ENCODE measurements at places on chromosomes 12 and 14.

DNA sequence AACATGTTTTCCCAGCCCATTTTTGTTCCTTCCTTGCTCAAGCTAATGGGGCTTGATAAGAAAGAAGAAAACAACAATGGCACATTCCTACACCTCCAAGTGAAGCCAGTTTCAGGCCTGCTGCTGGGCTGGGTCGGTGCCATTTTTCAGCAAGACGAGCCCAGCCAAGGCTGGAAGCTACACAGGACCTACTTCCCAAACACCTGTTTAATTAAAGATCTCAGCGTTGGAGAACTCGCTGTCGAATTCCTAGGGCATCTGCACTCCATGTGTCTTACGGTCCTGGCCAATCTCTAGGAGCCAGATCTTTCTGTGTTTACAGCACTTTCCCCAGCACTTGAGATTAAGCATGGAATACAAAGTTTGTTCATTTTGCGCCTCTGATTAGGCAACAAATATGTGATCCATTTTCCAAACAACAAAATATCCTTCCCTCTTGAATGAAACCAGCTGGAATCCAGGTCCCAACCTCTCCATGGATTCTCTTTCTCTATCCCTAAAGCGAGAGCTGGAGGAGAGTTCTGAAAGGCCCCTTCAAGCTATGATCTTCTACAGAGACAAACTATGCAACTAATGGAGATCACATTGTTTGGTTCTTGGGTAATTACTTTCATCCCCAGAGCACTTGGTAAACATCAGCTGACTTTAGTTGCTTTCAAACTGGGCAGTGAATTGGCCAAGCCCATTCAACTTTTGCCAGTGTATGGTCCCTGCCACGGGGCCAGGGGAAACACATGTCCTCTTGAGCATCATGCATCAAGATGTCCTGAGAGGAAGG, 34.3 kb upstream of the TC2N start:
- DNase-seq, result no peak

DNA sequence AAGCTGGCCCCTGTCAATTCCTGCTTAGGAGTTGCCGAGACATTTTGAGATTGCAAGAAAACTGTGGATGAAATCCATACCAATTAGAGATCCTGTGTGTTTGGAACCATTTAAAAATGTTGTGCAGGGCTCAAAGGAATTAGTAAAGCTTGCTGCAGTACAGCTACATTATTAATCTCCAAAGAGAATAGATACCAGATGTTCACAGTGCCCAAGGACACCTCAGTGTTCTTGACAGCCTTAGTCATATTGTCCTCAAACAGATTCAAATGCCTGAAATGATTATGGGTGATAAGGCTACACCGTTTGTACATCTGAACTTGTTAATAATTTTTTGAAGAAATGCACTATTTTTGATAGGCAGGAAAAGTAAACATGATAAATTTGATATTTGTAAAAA, 164.6 kb downstream of the MSRB3 start:
- DNase-seq, result no peak

DNA sequence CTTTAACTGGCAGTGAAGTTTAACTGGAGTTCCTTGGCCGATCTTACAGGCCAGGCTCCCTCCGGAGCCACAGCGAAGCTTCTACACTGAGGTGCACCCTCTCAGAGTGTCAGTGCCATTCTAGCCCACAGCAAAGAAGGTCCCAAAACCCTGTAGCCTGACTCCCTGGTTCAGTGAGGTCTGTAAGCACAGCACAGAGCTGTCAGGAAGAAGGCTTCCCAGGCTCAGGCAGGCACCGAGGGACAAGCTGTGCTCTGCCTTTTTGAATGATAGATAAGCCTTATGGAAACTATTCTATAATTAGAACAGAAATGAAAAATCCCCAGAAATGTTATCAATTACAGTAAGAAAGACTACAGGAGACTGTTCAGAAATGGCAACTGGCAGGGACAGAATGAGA, 40.2 kb downstream of the MOK start:
- DNase-seq, result no peak

GRCh38 chr14:96053248-96053599, 14.1 kb downstream of the C14orf132 start:
- DNase-seq, result no peak

- DNase-seq, result peak; percentile 96
Measured at GRCh38 chr14:92649934-92650545, 98.4 kb downstream of the LGMN start.

DNA sequence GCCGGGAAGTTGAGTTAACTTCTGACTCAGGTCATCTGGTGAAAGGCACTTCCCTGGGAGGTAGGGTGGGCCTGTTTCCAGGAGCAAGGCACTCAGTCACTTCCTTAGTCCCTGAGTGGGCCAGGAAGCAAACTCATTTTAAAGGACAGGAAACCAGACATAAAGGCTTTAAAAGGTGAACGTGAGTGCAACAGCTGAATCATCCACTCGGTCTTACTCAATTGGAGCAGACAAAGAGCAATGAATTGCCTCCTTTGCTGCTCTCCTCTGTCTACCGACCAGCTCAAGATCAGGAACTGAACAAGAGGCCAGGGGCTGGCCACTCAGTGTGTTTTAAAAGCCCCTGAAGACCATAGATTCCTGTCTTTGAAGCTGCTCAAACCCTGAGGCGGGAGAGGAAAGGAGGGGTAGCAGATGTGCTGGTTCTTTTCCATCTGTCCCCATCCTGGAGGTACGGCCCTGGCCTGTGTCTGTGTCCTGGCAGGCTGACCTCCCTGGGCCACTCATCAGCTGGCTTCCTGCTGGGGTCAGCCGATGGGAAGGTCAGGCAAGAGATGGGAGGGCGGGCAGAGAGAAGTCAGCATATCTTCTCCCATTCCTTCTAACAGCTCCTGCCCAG, 148.9 kb downstream of the PPM1H start:
- DNase-seq, result peak; percentile 92
